ENCODE measurements at places on chromosomes 11 and 22. TPM values are rescaled to one million over a fixed set of nuclear protein-coding genes. Genes with fewer than 3 reads are reported as not detected.

The TMPRSS4 gene
- total RNA-seq: not detected

DNA sequence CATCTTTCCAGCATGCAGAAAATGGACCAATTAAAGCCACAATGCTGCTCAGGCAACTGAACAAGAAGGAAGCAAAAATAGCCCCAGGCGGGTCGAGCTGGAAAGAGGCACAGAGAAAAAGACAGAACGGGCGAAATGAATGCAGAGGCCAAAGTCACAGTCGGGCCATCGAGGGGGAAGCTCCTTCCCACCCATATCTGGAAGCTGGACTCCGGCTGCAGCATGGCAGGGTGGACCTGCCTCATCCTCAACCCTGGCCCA lies 58.6 kb upstream of the PRDM11 start:
- DNase-seq: no peak

DNA sequence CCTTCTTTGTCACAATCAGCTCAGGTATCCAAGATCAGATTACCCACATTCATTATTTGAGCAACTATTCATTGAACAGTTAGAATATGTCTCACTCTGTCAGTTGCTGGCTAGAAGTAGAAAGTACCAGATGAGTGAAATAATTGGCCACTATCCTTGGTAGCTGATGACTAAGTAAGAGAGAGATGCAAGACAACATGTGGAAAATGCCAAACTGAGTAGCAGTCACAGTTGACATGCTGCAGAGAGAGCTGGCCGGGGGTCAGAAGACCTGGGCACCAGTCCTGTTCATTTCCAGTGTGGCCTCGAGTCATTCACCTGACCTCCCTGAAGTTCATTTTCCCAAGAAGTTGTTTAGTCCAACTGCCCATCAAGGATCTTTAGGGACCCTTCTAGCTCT lies 22.5 kb upstream of the SMIM35 start:
- peak; percentile 41 for DNase-seq

The GGTLC2 gene
- total RNA-seq: 1.4 TPM

DNA sequence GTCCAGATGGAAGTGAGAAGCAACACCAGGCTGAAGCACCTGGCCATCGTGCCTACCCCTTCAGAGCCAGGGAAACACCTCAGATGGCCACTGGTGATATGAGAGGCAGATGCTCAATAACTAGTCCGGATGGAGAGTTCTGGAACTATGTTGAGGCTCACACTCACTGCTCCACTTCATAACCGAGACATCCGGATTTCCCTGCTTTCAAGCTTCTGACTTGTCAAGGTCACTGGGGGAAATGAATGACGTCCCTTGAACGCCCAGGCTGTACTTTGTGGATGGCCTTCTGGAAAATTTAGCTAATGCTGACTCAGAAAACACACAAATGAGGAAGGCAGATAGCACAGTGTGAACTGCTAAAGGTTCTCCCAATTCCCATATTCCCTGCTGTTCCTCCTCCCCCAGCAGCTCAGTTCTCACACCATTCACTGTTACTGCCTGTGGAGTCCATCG lies at the start of gene LYVE1:
LYVE1 (minus strand) TSS at position 180 of the 456 bp plus-strand sequence; CDS start at position 47, 133 bp downstream.
- no peak for DNase-seq

The C11orf86 gene
- total RNA-seq: not detected

DNA sequence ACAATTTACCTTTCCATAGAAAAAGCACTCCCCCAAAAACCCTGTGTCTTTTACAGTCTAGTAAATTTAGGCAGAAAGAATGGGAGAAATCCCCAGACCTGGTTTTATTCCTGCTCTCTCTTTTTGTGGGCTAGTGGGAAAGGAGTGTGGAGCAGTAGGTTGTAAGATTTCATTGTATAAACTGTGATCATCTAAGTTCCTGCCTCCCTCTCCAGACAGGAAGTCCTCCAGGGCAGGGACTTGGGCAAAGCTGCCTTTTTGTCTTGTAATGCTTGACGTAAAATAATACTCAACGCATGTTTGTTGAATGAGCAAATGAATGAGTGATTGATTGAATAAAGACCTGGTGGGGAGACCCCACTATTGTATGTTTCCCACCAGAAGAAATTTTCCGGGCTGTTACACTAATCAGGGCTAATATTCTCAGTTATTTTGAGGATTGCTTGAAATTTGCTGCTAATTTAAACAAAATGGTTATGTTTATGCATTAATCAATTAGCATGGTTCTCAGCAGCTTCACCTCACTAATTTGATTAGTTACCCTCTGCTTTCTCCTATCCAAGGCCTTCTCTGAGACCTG lies 36.3 kb downstream of the CSNK2A3 start:
- DNase-seq: no peak

- no peak for DNase-seq
Measured at GRCh38 chr22:41504397-41504796, 35.5 kb downstream of the ACO2 start.

DNA sequence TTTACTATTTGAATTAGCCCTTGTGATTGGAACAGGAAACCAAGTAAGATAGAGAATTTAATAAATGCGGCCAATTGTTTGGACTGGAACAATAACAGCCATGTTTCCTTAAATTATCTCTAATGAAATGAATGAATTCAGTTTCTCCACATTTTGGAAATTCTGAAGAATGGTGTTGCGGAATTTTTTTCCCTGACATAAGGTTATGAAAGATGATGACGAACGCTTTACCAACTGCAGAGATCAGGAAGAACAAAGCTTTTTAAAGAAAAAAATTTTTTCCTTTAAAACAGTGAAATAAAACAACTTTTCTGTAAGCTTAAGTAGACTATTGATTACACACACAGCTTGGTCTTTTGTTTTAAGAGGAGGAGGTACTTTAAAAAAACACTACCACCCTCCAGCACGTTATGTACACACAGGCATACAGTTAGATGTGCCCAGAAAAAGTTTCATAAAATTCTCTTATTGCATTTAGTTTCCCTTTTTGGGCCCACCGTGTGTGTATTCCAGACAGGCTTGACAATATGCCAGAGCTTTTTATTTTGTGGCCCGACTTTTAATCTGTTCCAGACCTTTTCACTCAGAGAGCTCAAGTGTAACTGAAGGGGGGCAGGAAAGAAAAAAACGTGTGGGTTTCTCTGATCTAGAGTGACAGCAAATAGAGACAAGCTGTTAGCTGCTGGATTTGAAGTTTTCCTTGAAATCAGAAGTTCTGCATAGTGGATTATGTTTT lies 77.3 kb downstream of the YAP1 start:
- DNase-seq: no peak

DNA sequence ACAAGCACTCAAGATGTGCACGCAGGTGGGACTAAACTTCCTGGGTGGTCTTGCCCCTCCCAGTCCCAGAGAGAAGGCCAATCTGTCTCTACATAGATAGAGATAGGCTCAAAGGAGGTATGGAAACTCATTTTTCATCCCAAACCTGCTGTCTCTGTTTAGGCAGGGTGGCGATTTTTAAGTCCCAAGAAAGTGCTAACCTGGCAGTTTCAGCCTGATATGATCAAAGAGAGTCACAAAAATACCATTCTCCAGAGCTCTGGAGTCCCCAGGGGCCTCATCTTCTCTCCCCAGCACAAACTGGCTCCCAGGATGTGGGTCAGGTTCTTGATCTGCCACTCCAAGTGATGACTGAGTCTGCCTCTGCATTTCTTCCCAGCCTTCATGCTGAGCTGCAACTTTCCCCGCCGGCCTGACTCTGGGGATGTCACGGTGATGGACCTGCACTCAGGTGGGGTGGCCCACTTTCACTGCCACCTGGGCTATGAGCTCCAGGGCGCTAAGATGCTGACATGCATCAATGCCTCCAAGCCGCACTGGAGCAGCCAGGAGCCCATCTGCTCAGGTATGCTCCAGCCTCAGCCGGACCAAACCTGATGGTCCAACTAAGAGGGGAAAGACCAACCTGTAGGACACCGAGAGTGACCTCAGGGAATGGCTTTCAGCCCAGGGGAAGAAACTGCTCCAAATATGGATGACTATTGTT lies 129.5 kb downstream of the SEZ6L start:
- DNase-seq: no peak

The DNAJB7 gene
- not detected for total RNA-seq

DNA sequence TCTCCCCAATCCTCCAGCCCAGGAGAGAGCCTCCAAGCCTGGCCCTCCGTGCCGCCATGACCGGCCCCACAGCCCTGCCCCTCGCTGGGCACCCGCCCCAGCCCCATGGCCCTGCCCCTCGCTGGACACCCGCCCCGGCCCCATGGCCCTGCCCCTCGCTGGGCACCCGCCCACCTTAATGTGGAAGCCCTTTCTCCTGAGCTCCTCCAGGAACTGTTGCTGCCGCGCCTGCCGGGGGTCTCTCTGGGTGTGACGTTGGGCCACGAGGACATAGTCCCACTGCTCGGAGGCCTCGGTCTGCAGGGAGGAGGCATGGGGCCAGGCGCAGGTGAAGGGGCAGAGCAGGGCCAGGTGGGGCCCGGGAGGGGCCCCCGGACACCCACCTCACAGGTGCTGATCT lies 8.2 kb downstream of the ANO9 start:
- DNase-seq: no peak

The CLTCL1 gene
- total RNA-seq: 24.2 TPM

- no peak for DNase-seq
Measured at GRCh38 chr22:27903805-27904473, 15.1 kb downstream of the PITPNB start.

DNA sequence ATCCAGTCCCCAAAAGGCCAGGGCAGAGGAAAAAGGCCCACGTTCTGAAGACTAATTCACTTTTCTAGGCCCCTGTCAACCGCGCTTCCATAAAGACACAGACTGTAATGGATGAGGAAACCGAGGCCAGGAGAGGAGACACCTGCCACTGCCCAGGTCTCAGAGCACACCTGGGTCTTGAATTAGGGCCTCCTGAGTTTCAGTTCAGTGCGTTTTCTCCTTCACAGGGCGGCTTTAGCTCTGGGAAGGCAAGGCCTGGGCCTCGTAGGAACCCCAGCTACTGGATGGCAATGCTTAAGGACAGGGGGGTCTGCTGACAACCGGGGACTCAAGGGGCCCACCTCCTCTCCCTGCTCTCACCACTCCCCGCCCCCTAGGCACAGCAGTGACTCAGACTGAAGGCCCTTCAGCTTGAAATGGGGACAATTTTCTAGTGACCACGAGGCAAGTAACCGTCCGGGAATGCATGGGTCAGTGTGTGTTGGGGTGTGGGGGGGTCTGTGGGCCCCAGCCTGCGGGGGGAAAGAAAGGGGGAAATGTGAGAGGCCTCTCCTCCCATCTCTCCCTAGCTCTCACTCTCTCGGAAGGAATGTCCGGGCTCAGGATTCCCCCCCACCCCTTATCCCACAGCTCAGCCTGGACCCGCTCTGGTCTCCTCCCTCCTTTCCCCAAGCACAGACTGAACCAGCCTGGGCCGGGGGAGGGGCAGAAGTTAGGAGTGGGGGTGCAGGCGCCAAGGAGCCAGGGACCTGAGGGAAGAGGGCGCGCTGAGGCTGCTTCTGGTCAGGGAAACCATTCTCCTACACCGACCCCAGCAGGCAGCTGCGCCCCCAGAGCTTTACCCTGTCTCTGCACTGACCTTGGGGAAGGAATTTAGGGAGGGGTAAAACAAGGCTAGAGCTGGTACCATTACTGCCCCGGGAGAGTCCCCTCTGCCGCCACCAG lies 17.2 kb downstream of the CREB3L1 start:
- DNase-seq: no peak

The PLAAT2 gene
- total RNA-seq: not detected

The UCP3 gene
- 1.3 TPM for total RNA-seq

The MAPK8IP1 gene
- total RNA-seq: 10.8 TPM

DNA sequence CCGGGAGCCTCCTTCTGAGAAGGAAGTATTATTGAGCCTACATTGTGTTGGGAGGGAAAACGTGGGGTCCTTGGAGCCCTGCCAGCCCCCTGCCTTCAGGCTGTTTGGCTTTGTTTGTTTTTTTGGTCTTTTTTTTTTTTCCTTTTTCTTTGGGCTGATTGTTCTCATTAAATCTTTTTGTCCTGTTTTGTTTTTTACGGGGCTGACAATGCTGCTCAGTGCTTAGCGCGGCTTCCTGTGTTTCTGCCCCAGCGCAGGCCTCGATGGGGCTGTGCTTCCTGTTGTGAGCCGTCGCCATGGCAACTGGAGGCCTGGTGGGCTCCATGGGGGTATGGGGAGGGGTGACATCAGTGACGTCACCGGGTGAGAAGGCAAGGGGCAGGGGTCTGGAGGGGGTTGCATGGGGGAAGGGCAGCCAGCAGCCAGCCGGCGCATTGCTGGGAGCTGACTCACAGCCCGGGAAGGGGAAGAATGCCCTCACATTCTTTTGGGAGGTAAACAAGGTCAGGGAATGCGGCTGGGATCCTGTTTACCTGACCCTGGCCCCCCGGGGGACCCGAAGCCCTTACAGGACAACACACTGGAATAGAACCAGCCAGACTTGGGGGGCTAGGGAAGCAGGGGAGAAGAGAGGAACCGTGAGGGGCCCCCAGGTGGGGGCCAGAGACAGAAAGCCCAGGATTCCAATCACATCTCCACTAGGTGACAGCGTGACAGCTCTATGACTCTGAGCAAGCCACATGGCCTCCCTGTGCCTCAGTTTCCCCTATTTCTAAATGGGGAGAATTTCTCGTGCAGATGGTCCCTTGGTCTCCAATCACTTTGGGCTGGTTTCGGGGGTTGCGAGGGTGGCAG lies 22.2 kb upstream of the CBX7 start:
- peak; percentile 88 for DNase-seq

GRCh38 chr11:120385110-120385509 lies 48.9 kb downstream of the ARHGEF12 start:
- DNase-seq: no peak

DNA sequence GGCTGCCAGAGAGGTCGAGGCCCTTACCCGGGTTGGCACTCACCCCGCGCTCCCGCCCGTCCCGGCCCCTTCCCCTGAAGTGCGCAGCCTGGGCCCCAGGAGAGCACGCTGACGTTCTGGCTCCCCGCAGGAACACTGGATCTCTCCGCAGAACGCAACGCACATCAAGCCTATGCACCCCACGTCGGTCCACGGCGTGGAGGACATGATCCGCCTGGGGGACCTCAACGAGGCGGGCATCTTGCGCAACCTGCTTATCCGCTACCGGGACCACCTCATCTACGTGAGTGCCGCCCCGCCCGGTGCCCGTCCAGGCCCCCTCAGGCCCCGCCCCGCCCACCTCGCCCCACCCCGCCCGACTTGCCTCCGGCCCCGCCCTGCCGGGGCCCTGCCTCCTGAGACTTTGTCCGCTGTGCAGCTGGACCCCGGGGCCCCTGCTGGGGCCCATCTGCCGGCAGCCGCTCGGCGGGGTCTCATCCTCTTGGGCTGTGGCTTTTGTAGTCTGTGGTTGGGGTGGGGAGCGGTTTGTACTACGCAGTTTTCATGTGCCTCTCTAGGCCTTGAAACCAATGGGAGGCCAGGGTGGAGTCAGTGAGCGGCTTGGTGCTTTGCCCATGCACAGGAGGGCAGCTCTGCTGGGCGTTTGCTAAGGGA lies 19.7 kb downstream of the MYO7A start:
- no peak for DNase-seq

The STK33 gene
- 4.5 TPM for total RNA-seq

DNA sequence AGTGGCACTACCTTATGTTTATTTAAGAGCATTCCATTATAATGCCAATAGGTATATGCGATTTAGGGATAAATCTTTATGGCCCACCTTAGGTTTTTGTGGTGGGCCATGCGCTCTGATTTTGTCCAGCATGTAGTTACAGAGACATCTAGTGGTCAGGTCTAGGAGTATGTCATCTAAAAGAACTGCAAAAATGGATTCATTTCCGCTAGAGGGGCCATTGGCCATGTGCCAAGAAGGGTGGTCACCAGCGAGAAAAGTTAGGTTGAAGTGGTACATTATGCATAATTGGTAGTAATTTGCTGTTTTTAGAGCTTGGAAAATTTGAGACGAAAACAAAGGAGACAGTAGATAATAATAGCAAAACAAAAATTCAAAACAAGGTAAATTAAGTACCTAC lies 27.7 kb downstream of the LRRC4C start:
- DNase-seq: no peak

The SNX32 gene
- 0.79 TPM for total RNA-seq

Data from chondrocyte (in vitro differentiated cells).